Stimulated activated CD4-positive, alpha-beta T cell treated with anti-CD3 and anti-CD28 coated beads, Interleukin-2, amount 100 ng/mL, for 48 hours (primary cell): ENCODE measurements at places on chromosomes 4 and X.

DNA sequence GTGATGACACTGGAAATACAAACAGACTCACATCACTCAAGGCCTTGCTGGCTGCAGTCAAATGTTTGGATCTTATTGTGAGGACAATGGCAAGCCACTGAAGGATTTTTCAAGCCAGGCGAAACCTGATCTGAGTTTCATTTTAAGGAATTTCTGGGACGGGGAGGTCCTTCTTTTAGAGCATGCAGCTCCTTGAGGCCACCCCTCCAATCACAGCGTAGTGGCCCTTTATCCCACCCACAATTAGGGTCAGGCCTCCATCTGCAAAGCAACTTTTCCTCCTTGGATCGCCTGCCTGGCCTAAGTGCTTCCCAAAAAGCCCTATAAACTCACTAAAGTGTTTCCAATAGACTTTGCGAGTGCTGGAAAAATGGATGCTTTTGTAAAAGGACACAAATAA, 115.5 kb downstream of the EFHC2 start:
- DNase-seq, result no peak

- no peak for DNase-seq
These were observed 56.0 kb downstream of the PDLIM5 start for GRCh38 chr4:94507708-94508107.

DNA sequence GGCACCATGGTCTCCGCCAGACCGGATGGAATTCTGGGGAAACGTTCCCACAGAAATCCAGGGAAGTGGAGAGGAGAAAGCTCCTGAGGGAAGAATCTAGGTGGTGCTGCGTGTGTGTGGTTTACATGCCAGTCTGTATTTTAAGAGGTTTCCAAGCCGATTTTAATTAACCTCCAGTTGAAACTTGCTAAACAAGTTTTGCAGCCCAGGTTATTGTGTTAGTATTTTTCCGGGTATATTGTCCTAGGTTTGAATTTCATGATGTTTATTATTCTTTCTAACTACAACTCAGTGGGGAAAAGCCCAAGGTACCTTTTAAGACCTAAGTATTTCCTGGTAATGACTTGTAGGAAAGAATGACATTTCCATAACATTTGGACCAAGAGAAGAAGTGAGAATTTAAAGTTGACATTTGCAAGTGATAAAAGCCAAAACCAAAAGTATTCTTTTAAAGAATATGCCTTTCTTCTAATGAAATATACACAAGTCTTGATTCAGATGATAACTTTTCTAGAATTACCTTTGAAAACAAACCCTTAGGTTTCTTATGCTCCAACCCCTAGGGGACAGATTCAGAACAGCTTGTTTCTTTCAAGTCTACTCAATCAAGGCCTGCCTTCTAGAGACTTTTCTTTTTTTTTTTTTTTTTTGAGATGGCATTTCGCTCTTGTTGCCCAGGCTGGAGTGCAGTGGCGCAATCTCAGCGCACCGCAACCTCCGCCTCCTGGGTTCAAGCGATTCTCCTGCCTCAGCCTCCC, 14.6 kb downstream of the SAT1 start:
- DNase-seq, result no peak

- no peak for DNase-seq
These were observed 200.1 kb upstream of the PPARGC1A start for GRCh38 chr4:24089851-24090534.

- no peak for DNase-seq
These were observed 69.2 kb upstream of the FAM9A start for GRCh38 chrX:8870411-8870810.

DNA sequence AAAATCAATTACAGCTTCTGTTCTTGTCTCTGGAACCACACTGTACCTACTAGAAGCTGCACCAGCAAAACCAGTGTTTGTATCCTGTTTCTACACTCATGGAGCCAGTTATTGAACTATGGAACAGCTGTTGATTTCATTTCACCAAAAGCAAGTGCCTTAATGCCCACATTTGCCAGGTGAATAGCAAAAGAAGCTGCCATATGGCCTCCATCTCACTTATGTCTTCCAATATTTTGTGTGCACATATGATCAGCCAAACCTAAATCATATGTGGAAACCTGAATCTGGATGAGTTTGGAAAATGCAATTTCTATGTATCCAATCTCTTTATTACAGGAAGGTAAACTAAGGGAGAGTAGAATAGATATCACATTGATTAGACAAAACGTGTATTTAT, 415.8 kb upstream of the GRID2 start:
- DNase-seq, result no peak

DNA sequence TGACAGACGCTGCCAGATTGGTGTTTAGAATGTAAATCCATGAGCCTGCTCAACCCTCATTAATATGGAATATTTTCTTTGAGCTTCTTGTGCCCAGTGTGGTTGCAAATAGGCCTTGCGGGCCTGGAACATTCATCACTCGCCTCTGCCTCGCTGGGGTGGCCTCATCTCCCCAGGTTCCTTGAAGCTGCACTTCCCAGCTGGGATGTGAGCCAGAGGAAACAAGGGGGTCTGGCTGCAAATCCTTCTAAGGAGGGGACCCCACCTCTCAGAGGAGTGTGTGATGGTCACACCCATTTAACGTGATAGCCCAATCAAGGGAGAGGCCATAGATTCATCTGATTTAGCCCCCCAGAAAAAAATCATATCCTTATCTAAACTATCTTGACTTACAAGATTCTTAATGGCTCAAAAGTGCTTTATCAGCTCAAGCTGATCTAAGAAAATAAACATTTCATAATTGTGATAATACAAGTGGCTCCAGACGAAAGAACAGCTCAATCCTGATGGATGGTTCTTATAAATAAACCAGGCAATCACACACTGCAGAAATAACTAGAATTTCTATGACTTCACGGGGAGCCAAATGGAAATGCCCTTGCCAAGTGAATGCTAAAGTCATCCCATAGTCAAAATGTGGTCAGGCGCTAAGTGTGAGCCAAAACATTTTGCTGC, 189.9 kb downstream of the PTTG2 start:
- DNase-seq, result no peak

DNA sequence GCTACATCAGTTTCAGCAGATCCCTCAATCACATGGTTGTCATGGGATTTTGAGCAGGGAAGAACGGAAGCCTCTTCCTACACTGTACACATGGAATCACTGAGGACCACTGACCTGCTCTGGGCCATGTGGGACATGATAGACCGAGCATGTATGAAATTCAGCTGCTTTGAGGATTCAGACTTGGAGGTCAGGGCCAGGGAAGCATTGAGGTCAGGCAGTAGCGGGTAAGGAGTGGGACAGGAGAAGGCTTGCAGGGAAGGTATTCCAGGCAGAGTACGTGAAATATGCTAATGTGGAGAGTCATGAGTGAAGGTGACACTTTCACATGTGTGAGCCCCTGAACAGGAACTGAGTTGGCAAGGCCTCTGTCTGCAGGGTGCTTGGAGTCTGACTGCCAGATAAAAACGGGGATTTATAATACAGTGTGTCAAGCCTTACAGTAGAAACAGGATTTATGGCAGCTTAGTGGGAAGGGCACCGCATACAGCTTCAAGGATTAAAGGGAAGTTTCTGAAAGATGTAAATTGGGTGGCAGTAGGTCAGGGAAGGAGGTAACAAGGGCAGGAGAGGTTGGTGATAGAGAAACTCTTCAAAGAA, 111.7 kb downstream of the STK32B start:
- no peak for DNase-seq

- DNase-seq, result no peak
These were observed 419.5 kb upstream of the ATOH1 start for GRCh38 chr4:93409035-93409434.

DNA sequence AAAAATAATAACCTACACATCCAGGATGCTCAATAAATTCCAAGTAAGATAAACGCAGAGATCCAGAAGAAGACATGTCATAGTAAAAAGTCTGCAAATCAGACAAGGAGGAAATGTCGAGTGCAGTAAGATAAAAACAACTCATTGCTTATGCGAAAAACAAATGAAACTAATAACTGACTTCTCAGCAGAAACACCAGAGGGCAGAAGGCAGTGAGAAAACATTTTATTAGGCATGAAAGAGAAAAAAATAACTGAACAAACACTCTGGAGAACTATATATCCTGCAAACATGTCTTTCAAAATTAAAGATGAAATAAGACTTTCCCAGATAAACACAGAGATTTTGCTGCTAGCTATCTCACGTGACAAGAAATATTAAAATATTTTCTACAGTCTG, 201.3 kb upstream of the CTSO start:
- no peak for DNase-seq

DNA sequence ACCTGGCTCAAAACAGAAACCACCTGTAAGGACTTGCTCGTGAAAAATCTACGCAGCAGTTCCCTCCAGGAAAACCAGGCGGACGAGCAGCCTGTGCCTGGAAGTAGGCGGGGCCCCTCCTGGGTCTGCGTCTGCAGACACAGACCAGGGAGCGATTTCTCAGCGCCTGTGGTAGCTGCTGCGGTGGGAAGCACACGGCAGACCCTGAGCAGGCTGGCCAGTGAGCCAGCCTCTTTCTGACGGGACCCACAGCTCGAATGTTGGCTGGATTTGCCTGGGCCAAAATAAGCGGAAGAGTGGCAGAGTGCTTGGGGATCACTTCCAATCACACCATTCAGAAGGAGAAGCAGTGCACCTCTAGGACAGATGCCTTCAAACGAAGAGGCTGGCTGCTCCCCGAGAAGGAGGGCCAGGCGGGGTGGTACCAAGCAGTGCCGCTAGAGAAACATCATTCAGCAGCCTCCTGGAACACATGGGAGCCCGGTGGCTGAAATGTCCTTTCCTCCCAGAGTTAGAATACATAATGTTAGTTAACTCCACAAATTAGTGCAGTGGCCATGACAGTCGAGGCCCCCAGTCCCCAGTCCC, 85.9 kb downstream of the GATB start:
- no peak for DNase-seq

DNA sequence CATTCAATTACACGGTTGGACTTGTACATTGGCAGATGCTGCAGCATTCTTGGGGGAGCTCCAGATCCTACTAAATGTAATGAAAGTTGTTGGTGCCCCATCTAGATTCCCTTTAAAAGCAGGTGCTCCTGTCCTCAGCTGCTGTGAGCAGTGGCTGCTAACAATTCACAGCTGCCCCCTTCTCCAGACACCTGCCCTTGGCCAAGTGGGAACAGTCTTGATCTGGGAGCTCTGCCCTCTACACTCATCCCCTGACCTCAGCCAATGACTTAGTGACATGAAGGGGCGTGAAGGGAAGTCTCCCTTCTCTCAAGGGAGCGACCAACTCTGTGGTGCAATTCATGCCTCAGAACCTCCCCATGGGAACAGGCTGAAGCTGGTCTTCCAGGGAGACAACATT, 125.7 kb downstream of the EIF4E start:
- DNase-seq, result no peak

DNA sequence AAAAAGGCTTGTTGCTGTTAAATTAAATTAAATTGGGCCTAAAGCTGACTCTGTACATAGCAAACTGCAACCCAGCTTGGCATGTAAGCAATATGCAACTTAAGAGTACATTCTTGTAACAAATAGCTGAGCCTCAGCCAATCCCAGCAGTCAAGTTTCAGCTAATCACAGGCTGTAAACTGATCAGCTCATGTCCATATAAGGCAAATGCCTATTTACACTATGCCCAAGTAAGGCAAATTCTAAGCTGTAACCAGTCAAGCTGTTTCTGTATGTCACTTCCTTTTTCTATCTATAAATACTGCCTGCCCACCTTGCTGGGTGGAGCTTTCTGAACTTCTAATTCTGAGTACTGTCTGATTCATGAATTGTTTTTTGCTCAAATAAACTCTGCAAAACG, 429.1 kb upstream of the FTHL17 start:
- no peak for DNase-seq
